ENCODE measurements at places on chromosomes 6 and 20. TPM values are rescaled to one million over a fixed set of nuclear protein-coding genes. Genes with fewer than 3 reads are reported as not detected.

GRCh38 chr6:11380969-11381744, 148.7 kb upstream of the NEDD9 start:
- no peak for DNase-seq
- H3K27me3 ChIP-seq, result no peaks in the 10 kb centered on the region
- H3K27ac ChIP-seq, result peak overlapping the region; percentile 43
- H3K4me3 ChIP-seq, result no peak overlapping the region
- no peaks in the 10 kb centered on the region for H3K4me1 ChIP-seq

DNA sequence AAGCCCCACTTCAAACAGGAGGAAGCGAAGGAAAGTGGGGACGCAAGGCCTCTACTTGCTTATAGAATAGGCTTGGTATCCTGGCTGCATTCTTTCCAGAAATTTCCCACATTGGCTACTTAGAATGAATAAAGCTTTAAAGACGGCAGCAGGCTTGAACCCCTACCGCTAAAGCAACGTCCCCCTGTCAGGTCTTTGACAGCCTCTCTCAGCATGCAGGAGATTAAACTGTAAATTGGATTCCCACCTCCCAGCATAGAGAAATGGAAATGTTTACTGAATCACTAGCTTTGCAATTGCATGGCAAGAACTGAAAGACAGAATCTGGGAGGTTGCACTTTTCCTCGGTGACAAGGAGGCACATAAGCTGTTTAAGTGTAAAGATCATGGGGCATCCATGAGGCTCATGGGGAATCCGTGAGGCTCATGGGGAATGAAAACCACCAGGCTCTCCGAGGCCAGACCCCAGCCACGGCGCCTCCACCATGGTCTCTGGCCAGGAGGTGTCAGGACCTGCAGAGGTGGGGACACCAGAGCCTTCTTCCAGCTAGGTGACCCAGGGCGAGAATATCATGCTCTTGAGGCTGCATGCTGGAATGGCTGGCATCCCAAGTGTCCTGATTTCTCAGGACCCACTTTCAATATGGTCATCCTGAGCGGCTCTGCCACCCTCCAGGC, 10.3 kb downstream of the LEMD2 start:
- no peak overlapping the region for H3K27ac ChIP-seq
- peaks cover 6% of the 10 kb centered on the region for H3K4me1 ChIP-seq
- no peaks in the 10 kb centered on the region for H3K27me3 ChIP-seq

GRCh38 chr6:5102267-5102970, 17.3 kb downstream of the PPP1R3G start:
- no peak overlapping the region for H3K27ac ChIP-seq
- no peaks in the 10 kb centered on the region for H3K27me3 ChIP-seq
- no peak overlapping the region for H3K4me3 ChIP-seq

DNA sequence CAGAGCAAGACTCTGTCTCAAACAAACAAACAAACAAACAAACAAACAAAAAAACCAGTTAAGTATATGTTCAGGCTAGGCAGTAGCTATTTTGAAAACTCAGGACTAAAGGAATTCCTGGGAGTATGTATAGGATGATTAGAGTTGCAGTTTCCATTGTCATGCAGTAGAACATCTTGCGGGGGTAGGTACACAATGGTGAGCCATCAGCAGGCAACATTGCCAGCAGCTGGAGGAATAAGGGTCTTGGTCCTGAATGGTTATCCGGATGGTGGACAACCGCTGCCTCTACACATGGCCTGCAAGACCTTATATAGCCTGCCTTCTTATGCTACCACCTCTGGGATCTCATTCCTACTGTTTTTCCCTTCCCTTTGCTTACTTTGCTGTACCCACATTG, 297.5 kb downstream of the SOX4 start:
- no peak for DNase-seq
- peaks cover 12% of the 10 kb centered on the region for H3K4me1 ChIP-seq
- no peak overlapping the region for H3K27ac ChIP-seq
- H3K27me3 ChIP-seq, result no peaks in the 10 kb centered on the region
- no peak overlapping the region for H3K4me3 ChIP-seq

- H3K27ac ChIP-seq, result no peak overlapping the region
- H3K4me1 ChIP-seq, result no peaks in the 10 kb centered on the region
- no peaks in the 10 kb centered on the region for H3K36me3 ChIP-seq
- DNase-seq, result no peak
- H3K4me3 ChIP-seq, result no peak overlapping the region
These were observed 322.4 kb downstream of the TFAP2B start for GRCh38 chr6:51141080-51141479.

Gene KCNB1
- total RNA-seq, result 2.7 TPM

Gene DSN1
- total RNA-seq, result 12.1 TPM

- H3K4me3 ChIP-seq, result no peak overlapping the region
- no peaks in the 10 kb centered on the region for H3K4me1 ChIP-seq
- peaks cover 20% of the 10 kb centered on the region for H3K27me3 ChIP-seq
- DNase-seq, result no peak
- no peak overlapping the region for H3K27ac ChIP-seq
- H3K36me3 ChIP-seq, result no peaks in the 10 kb centered on the region
These were observed 10.5 kb downstream of the TMEM239 start for GRCh38 chr20:2826655-2827054.

DNA sequence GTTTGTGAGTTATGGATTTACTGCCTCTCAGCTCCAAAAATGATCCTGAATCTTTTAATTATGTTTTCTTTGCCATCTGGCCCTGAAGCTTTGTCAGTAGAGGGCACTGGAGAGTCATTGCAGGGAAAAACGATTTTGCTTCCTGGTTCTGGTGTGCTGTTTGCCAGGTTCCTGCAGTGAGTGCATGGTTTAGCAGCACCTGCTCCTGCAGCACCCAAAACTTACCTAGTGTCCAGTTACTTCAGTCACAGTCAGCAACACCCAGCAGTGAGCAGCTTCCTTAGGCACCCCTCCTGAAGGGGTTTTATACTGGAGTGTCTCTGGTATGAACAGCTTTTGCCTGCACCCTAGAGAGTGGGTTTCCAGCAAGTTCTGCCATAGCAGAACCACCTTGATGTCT, 6.0 kb upstream of the TRIM26 start:
- H3K27me3 ChIP-seq, result no peaks in the 10 kb centered on the region
- DNase-seq, result peak; percentile 75
- no peaks in the 10 kb centered on the region for H3K36me3 ChIP-seq
- H3K4me1 ChIP-seq, result peaks cover 9% of the 10 kb centered on the region

DNA sequence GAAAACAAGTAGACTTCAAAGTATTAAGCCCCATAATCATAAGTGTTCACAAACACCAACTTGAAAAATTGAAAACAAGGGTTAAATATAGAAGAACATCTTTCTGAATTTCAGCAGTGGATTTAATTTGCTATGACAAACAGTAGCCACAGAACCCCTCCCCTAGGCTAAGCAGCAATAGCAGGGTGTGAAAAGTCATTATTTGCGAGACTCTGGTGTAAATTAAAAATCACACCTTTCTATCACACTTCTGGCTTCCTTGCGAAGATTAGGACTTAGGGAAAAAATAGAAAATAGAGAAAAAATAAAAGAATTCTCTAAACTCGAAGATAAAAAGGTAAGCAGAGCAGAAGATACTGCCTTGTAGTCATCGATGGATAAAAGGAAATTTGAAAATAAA, 6.1 kb downstream of the SAMD3 start:
- H3K27me3 ChIP-seq, result no peaks in the 10 kb centered on the region
- H3K27ac ChIP-seq, result no peak overlapping the region
- H3K36me3 ChIP-seq, result no peaks in the 10 kb centered on the region
- no peaks in the 10 kb centered on the region for H3K4me1 ChIP-seq
- no peak for DNase-seq
- no peak overlapping the region for H3K4me3 ChIP-seq

DNA sequence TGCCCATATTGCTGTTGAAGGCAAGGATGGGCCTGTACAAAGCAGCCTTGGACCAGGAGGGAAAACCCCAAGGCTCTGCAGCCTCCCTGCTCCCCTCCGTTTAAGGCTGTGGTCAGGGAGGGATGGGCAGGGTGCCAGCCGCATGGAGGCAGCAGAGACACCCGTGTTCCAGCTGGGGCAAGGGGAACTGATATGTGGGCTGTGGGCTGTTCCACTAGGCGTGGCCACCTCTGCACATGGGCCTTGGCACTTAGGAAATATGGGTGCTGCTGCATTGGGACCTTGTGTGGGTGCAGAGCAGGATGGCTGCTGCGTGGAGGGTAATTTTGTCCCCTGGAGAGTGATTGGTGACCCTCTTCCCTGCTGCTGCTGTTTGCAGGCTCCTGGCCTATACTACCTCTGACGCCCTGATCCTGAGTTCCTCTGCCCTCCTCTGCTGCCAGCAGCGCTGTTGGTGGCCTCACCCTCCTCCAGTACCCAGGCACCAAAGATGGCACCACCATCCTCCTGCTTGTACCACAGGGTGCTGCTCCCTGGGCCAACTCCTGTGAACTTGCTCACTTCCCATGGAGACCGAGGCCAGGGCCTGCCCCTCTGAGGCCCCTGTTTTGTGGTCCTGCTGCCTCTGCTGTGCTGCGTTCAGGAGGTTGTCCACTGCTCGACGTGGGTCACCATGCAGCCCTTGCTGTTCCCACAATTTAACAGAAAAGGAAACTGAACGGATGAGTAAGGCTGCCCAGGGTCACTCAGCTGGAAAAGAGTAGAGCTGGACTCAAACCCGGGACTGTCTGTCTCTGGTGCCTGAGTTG, 35.3 kb downstream of the PANK2 start:
- no peak for DNase-seq
- H3K4me3 ChIP-seq, result no peak overlapping the region
- no peak overlapping the region for H3K27ac ChIP-seq
- peaks cover 25% of the 10 kb centered on the region for H3K4me1 ChIP-seq
- H3K27me3 ChIP-seq, result no peaks in the 10 kb centered on the region

DNA sequence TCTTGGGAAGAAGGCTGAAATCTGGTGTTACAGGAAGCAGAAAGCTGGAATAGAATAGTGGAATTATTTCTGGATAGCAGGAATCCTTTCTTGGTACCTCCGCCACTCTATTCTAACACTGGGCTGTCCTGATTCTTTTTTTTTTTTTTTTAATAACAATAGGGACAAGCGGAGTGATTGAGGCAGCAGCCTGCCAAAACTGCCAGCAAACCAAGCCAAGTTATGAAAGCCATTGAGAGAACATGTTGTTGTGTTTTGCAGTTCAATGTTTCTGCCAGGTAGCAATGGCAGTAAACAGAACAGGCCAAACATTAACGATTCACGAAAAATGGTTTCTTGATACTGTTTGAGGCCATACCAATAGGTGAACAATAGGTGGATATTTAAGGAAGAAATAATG, 47.1 kb downstream of the SLC26A8 start:
- no peaks in the 10 kb centered on the region for H3K36me3 ChIP-seq
- no peak for DNase-seq
- H3K27me3 ChIP-seq, result no peaks in the 10 kb centered on the region
- H3K4me3 ChIP-seq, result no peak overlapping the region
- no peak overlapping the region for H3K27ac ChIP-seq

Gene KHDC1
- total RNA-seq, result 2.3 TPM

DNA sequence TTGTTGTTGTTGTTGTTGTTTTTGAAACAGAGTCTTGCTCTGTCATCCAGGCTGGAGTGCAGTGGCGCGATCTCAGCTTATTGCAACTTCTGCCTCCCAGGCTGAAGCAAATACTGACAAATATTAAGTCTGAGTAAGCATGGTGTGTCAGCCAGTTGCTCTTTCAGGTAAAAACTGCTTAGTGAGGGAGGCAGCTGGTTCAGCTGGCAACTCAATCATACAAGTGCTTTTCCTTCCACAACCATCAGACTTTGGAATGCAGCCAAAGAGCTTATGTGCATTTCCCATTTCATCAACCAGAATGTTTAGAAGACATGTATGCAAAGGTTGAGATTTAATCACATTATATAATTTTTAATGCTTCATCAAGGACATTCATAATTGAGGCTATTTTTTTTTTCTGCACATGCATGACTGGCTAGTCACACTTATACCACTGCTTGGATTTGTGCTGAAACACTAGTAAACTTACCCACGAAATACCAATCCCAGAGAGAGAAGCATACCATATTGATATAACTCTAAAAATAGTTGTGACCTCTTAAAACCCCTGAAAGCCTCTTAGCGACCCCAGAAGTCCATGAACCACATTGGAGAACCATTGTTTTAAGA, 56.0 kb downstream of the CLIC5 start:
- no peak overlapping the region for H3K4me3 ChIP-seq
- H3K4me1 ChIP-seq, result peaks cover 3% of the 10 kb centered on the region
- H3K27me3 ChIP-seq, result no peaks in the 10 kb centered on the region
- DNase-seq, result peak; percentile 78
- H3K36me3 ChIP-seq, result no peaks in the 10 kb centered on the region
- H3K27ac ChIP-seq, result peak overlapping the region; percentile 64

GRCh38 chr6:163128324-163128723, 286.2 kb upstream of the QKI start:
- DNase-seq, result no peak
- no peak overlapping the region for H3K27ac ChIP-seq
- H3K4me3 ChIP-seq, result no peak overlapping the region
- H3K4me1 ChIP-seq, result no peaks in the 10 kb centered on the region

- no peaks in the 10 kb centered on the region for H3K36me3 ChIP-seq
- no peak for DNase-seq
- H3K4me3 ChIP-seq, result no peak overlapping the region
- no peak overlapping the region for H3K27ac ChIP-seq
- no peaks in the 10 kb centered on the region for H3K4me1 ChIP-seq
- peaks cover 16% of the 10 kb centered on the region for H3K27me3 ChIP-seq
These were observed 90.5 kb downstream of the GPX5 start for GRCh38 chr6:28615955-28616747.

DNA sequence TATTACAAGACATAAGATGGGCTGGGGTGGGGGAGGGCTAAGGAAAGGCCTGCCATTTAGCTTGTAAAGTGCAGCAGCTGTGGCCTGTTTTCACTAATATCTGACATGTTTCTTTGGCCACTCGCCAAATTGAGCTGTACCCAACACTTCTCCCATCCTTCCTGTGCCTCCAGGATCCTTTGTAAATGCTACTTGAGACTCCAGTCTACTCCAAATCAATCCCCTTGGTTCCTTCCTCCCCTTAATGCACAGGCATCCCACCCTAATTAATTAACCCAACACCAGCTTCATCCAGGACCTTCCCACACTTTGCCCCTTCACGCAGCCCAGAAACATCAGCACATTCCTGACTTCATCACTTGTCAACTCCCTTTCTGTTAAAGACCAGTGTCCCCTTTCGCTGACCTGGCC, 55.0 kb upstream of the TCF21 start:
- no peaks in the 10 kb centered on the region for H3K36me3 ChIP-seq
- H3K4me1 ChIP-seq, result peaks cover 6% of the 10 kb centered on the region
- H3K4me3 ChIP-seq, result no peak overlapping the region
- H3K27me3 ChIP-seq, result peaks cover 4% of the 10 kb centered on the region
- DNase-seq, result no peak

DNA sequence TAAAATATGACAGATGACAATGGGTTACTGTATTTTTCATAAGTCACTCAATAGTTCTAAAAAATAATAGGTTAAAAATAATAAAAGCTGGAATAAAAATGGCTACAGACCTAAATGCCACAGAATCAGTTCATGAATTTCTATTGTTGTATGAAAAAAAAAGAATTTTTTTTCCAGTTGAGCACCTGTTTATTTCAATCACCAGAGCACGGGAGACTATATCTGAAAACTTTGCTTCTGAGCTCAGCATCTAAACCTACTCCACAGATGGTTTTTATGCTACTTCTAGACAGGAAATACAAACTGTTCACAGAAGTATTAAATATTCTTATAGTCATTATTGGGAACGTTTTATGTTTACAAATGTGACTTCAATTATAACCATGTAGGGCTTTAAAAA, 50.4 kb downstream of the HMGN3 start:
- no peak for DNase-seq
- H3K27me3 ChIP-seq, result no peaks in the 10 kb centered on the region
- no peak overlapping the region for H3K4me3 ChIP-seq
- H3K27ac ChIP-seq, result no peak overlapping the region
- no peaks in the 10 kb centered on the region for H3K36me3 ChIP-seq

- H3K27me3 ChIP-seq, result no peaks in the 10 kb centered on the region
- no peak overlapping the region for H3K27ac ChIP-seq
- H3K4me1 ChIP-seq, result no peaks in the 10 kb centered on the region
These were observed 91.9 kb downstream of the FLRT3 start for GRCh38 chr20:14245368-14245970.
